Endothelial cell of umbilical vein (primary cell): ENCODE measurements at places on chromosomes 3 and 15. TPM values are rescaled to one million over a fixed set of nuclear protein-coding genes. Genes with fewer than 3 reads are reported as not detected.

The PIK3CB gene
- 28.4 and 29.8 TPM in 2 replicates for total RNA-seq

The MITF gene
- 2.5 and 3.9 TPM in 2 replicates for total RNA-seq

The TERC gene
- total RNA-seq, result 6.1 and 10.0 TPM in 2 replicates

The PDCD7 gene
- 19.5 and 26.6 TPM in 2 replicates for total RNA-seq

The ALDH1A2 gene
- 11.7 and 34.9 TPM in 2 replicates for total RNA-seq

The ACKR4 gene
- total RNA-seq, result 1.4 and 3.2 TPM in 2 replicates

The GOLGA8N gene
- 4.5 and 4.8 TPM in 2 replicates for total RNA-seq

The EPHB3 gene
- not detected in 2 replicates for total RNA-seq

The CCR4 gene
- total RNA-seq, result not detected in 2 replicates

The GPR62 gene
- total RNA-seq, result 0.15 TPM in 1 of 2 replicates, not detected in the other

The CHRNA5 gene
- 12.7 and 15.6 TPM in 2 replicates for total RNA-seq

The SAMMSON gene
- total RNA-seq, result not detected in 2 replicates

The GPR15 gene
- not detected in 2 replicates for total RNA-seq

The DET1 gene
- 5.1 and 5.2 TPM in 2 replicates for total RNA-seq

The RETNLB gene
- total RNA-seq, result not detected in 2 replicates

The DGKG gene
- total RNA-seq, result not detected in 2 replicates

The NAA50 gene
- 152 and 160 TPM in 2 replicates for total RNA-seq

The MKRN3 gene
- total RNA-seq, result 0.18 TPM in 2 replicates

The TNFSF10 gene
- 18.5 and 31.2 TPM in 2 replicates for total RNA-seq
